ENCODE measurements at places on chromosomes 2 and 18. TPM values are rescaled to one million over a fixed set of nuclear protein-coding genes. Genes with fewer than 3 reads are reported as not detected.

Gene ABCB11
- 0.04 TPM for total RNA-seq

DNA sequence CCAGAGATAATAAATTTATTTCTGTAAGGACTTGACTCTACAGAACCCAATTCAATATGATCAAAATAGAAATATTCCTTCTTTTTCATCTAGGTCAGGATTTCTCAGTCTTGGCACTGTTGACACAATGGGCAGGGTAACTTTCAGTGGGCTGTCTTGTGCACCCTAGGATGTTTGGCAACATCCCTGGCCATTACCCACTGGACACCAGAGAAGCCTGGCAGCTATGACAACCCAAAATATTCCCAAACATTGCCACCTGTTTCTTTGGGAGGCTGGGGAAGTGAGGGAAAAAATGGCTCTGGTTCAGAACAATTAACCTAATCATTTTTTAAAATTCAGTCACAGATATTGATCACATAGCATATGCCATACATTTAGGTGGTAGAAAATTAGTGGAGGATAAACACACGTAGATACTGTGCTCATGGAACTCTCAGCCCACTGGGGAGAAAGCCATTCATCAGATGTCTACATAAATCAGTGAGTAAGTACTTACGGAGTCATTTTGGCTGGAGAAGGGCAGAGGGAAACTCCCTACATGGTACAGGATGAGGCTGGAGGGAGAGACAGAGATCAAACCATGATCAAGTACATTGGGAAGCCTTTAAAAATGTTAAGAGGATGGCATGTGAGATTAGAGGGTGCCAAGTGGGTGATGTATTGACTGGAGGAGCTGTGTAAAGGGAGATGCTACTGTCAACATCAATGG, 718 bp upstream of the TNP1 start:
- H3K36me3 ChIP-seq, result no peaks in the 10 kb centered on the region
- H3K27ac ChIP-seq, result no peak overlapping the region
- H3K4me3 ChIP-seq, result no peak overlapping the region
- no peaks in the 10 kb centered on the region for H3K4me1 ChIP-seq

- no peak overlapping the region for H3K27ac ChIP-seq
- no peak for DNase-seq
- no peak overlapping the region for H3K4me3 ChIP-seq
- H3K27me3 ChIP-seq, result no peaks in the 10 kb centered on the region
- no peaks in the 10 kb centered on the region for H3K36me3 ChIP-seq
These were observed 284.2 kb upstream of the HDAC4 start for GRCh38 chr2:239684996-239685395.

DNA sequence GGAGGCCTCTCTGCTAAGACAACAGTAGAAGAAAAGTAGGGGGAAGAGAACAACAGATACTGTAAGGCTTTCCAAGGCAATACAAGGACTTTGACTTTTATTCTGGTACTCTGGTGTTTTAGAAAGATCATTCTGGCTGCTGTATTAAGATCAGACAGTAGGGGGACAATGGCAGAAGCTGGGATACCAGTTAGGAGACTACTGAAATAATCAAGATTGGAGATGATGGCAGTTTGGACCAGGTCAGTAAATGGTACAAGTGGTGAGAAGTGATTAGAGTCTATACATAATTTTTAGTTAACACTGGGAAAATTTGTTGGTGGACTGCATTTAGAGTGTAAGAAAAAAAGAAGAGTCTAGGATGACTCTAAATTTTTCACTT, 139.7 kb downstream of the ROCK1 start:
- no peak overlapping the region for H3K4me3 ChIP-seq
- no peaks in the 10 kb centered on the region for H3K27me3 ChIP-seq
- H3K36me3 ChIP-seq, result peaks cover 32% of the 10 kb centered on the region
- no peak for DNase-seq

Gene TDRD15
- not detected for total RNA-seq

GRCh38 chr2:230930149-230930780, 5.2 kb upstream of the GPR55 start:
- no peaks in the 10 kb centered on the region for H3K36me3 ChIP-seq
- H3K4me1 ChIP-seq, result no peaks in the 10 kb centered on the region
- H3K27me3 ChIP-seq, result no peaks in the 10 kb centered on the region

GRCh38 chr2:68709421-68709911, 25.1 kb upstream of the ARHGAP25 start:
- DNase-seq, result no peak
- no peaks in the 10 kb centered on the region for H3K4me1 ChIP-seq
- H3K4me3 ChIP-seq, result no peak overlapping the region
- no peaks in the 10 kb centered on the region for H3K27me3 ChIP-seq

DNA sequence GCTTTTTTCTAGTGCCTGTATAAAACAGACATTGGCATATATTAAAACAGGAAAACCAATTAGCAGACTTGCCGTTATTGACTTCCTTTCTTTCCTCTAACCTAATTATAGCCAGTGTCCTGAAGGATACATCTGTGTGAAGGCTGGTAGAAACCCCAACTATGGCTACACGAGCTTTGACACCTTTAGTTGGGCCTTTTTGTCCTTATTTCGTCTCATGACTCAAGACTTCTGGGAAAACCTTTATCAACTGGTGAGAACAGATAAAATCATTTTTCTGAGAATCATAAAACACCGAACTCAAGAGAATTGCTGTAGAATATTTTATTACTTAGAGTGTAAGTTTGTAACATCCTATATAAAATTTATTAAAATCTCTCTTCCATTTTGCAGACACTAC, 74.3 kb downstream of the SCN2A start:
- H3K4me3 ChIP-seq, result no peak overlapping the region
- H3K36me3 ChIP-seq, result no peaks in the 10 kb centered on the region
- H3K27me3 ChIP-seq, result no peaks in the 10 kb centered on the region
- no peak for DNase-seq
- no peaks in the 10 kb centered on the region for H3K4me1 ChIP-seq

DNA sequence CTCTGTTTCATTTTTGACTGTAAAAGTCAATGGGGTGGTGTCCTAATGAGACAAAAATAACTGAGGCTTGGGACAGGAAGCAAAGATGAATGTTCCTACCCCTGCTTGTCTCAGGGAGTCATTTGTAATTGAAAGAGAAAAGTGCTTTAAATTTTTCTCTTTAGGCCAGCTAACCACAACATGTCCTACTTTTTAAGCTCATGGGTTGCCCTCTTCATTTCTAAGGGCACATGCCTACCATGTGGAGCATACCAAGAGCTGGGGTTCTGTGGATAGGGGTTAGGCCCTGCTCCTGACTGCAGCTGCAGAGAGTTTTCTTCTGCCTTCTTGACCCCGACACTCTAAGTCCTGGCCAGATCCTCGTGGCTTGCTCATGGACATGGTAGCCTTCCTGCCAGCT, 96.8 kb upstream of the ARL4C start:
- no peaks in the 10 kb centered on the region for H3K36me3 ChIP-seq
- no peak overlapping the region for H3K27ac ChIP-seq
- no peak overlapping the region for H3K4me3 ChIP-seq
- no peak for DNase-seq

Gene SLC16A14
- 0.39 TPM for total RNA-seq

DNA sequence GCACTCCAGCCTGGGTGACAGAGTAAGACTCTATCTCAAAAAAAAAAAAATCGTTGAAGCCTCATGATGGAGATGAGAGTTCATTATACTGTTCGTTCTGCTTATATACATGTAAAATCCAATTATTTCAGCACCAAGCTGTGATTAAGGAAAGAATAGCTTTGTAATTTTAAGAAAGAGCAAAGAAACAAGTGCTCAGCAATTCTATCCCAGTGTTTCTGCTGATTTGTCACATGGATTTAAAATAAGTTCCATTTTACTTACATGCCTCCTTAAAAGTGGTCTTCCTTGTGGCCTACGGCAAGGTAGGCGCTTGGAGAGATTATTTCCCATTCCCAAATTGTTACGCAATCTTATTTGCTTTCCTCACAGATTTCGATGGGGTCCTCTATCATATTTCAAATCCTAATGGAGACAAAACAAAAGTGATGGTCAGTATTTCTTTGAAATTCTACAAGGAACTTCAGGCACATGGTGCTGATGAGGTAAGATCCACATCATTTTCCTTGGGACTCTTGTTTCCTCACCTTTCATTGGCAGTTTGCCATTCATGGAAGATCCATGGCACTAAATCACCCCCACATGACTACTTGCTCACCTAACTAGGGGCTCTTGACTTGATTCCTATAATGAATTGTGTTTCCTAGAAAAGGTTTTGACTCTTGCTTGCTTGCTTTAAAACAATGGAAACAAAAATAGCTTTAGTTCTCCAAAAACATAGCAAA, 11.5 kb downstream of the ARPC2 start:
- peaks cover 10% of the 10 kb centered on the region for H3K4me1 ChIP-seq
- peaks cover 3% of the 10 kb centered on the region for H3K36me3 ChIP-seq
- no peak for DNase-seq
- H3K4me3 ChIP-seq, result no peak overlapping the region
- H3K27me3 ChIP-seq, result no peaks in the 10 kb centered on the region
- peak overlapping the region; percentile 48 for H3K27ac ChIP-seq

Measured in pancreas (tissue), 10 donors.